ENCODE measurements at places on chromosomes 16 and 17.

- DNase-seq = no peak
Measured at GRCh38 chr17:7173687-7174602, 5.2 kb downstream of the ASGR1 start.

GRCh38 chr16:84532291-84532724 is 27.8 kb upstream of the MEAK7 start:
- no peak for DNase-seq

GRCh38 chr17:33023790-33024189 is 32.1 kb downstream of the SPACA3 start:
- DNase-seq = no peak

GRCh38 chr17:17342242-17342945 is 39.2 kb downstream of the NT5M start:
- DNase-seq = no peak

- DNase-seq = no peak
Measured at GRCh38 chr16:73046849-73047214, 1.1 kb downstream of the ZFHX3 start.

- DNase-seq = no peak
Measured at GRCh38 chr16:72198021-72198711, 26.2 kb upstream of the PMFBP1 start.

DNA sequence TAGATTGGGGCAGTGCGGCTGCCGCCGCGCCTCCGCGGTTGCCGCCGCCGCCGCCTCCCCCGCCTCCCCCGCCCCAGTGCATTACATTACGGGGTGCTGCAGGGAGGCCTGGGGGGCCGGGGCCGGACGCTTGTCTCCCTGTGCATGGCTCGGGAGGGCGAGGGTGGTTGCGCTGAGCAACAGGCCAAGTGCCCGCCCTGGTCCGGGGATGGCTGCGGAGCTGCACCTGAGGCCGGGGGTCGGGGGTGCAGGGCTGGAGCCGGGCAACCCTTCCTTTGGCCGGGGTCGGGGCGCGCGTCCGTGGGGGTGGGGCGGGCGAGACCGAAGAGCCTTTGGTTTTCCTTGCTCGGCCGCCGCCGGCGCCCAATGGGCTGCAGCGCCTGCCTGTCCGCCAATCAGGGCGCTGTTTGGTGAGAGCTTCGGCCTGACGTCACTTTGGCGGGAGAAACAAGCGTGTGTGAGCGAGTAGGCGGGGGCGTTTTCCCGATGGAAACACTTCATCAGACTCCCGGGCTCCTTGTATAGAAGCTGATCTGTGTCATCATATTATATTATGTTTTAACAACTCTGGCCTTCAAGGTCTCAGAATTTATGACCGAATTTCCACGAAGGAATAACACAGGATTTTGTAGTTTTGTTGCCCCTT is 941 bp upstream of the FBXL20 start:
- peak; percentile 74 for DNase-seq

DNA sequence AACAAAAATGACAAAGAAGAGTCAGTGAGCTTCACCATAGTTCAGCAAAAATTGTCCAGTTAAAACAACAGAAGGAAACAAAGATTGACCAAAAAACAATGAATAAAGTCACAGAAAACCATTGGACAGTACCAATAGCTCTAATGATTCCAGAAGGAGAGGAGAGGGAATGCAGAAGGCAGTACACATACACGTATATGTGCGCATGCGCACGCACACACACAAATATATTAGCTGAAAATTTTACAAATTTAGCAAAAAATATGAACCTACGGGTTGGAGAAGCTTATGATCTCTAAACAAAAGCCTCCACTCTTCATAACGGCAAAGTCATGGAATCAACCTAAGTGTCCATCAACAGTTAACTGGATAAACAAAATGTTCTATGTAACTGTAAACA is 120.3 kb upstream of the MON1B start:
- DNase-seq = no peak

DNA sequence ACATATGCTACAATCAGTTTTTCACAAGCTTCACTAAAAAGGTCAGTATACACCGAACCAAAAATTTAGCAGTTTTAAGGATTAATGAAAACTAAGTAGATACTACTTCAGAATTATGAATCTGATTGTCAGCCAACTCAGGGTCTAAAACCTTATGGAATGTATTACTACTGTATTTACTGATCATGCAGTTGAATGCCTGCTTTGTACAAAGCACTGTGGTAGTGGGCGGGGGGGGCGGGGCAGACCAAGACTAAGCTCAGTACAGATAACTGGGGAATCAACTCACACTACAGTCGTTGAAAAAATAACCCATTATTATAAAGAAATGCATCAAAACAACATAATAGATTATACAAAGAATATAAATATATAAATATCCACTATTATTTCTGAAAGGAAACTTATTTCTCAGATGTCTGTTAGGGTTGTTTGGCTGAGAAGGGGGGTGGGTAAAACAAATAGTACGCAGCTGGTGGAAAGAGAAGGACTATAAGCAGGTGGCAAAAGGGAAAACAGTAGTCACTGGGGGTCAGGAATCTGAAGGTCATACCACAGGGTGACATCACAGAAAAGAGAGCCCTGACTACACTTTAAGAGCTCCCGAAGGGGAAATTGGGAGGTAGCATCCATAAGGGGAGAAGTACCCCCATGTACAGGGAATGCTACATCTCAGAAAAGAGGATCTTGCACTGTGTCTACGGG is 109.4 kb upstream of the AXIN2 start:
- no peak for DNase-seq

- DNase-seq = no peak
Measured at GRCh38 chr17:69111794-69112193, 29.9 kb downstream of the ABCA6 start.

DNA sequence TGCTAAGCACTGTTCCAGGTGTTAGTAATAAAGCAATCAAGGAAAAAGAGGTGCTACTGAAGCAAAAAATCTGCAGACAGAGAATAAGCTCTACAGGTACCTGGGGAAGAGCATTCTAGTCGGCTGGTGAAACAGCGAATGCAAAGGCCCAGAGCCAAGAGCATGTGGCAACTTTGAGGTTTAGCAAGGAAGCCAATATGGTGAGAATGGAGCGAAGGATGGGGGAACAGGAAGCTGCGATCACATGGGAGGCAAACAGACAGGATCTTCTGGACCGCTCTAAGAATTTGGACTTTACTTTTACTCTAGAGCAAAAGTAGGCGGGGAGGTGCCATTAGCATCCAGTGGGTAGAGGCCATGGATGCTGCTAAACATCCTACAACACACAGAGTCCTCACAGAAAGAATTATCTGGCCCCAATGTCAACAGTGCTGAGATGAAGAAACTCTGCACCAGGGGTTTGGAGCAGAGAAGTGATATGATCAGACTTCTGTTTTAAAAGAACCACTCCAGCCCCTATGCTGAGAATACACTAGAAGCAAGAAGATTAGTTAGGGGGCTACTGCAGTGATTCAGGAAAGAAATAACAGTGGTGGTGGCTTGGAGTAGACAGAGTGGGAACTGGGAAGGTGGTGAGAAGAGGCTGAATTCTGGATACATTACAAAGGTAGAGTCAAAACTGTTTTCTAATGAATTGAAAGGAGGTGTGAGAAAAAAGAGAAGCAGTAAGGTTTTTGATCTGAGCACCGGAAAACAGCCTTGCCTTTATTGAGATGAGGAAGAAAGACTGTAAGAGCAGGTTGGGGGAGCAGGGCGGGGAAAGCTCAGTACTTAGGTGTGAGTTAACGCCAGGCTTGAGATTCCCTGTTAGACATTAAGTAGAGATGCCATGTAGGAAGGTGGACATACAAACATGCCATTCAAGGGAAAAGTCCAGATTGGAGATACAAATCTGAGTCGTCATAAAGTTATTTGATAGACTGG is 11.0 kb downstream of the EFTUD2 start:
- no peak for DNase-seq

DNA sequence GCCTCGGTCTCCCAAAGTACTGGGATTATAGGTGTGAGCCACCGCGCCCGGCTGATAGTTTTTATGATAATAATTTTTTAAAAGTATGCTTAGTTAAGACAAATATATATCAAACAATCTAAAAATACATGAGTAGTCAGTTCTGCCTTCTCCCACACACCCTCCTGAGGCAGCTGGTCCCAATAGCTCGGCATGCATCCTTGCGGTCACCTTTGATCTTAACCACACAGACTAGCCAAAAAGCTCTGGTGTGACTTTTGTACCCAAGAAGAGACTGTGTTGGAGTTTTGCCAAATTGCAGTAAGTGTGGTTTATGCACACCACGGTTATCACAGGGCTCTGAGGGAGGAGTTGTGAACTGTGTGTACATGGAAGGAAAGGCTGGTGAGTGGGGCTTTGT is 25.6 kb downstream of the ATP6V0A1 start:
- peak; percentile 36 for DNase-seq

DNA sequence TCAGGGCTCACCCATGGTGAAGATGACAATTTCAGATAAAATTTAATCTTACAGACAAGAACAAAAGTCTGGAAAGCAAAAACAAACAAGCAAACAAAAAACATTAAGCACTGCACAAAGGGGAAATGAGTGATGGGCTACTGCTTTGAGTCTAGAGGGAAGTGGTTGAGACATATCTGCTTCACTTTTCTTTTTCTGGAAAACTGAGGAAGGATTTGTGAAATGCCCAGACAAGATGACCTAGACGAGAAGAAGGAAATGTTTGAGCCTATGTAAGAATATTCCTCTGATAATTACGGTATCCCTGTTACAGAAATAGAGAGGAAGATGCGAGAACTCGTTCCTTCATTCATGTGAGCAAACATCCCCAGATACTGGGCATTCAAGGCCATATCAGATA is 11.5 kb upstream of the HYDIN start:
- no peak for DNase-seq

GRCh38 chr16:57680842-57681375 is 12.8 kb downstream of the ADGRG3 start:
- DNase-seq = no peak

DNA sequence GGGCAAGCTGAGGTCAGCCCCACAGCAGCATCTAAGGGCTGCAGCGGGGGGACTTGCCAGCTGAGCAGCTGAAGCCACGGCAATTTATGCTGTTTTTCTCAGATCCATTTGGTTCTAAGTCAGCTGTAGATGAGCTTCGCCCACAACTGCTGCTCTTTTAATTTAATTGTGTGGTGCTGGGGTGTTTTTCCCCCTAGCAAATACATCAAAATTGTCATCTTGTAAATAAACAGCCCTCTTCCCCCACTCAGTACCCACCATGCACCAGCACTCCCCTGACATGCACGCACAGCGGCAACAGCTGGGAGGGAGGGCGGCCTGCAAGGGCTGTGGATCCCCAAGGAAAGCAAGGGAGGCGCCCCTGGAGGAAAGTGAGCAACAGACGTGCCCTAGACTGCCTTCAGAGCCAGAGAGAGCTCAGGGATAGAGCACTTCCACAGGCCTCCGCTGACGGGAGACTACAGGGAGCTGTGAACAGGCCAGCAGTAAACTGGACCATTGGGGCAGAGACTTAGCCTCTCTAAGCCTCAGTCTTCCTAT is 149.5 kb downstream of the TMEM132E start:
- no peak for DNase-seq

GRCh38 chr17:21352221-21352980 is 23.8 kb upstream of the KCNJ12 start:
- no peak for DNase-seq

GRCh38 chr17:41725134-41725533 is 9.3 kb downstream of the HAP1 start:
- DNase-seq = no peak

- no peak for DNase-seq
Measured at GRCh38 chr17:10099051-10099571, 99.3 kb downstream of the GAS7 start.

DNA sequence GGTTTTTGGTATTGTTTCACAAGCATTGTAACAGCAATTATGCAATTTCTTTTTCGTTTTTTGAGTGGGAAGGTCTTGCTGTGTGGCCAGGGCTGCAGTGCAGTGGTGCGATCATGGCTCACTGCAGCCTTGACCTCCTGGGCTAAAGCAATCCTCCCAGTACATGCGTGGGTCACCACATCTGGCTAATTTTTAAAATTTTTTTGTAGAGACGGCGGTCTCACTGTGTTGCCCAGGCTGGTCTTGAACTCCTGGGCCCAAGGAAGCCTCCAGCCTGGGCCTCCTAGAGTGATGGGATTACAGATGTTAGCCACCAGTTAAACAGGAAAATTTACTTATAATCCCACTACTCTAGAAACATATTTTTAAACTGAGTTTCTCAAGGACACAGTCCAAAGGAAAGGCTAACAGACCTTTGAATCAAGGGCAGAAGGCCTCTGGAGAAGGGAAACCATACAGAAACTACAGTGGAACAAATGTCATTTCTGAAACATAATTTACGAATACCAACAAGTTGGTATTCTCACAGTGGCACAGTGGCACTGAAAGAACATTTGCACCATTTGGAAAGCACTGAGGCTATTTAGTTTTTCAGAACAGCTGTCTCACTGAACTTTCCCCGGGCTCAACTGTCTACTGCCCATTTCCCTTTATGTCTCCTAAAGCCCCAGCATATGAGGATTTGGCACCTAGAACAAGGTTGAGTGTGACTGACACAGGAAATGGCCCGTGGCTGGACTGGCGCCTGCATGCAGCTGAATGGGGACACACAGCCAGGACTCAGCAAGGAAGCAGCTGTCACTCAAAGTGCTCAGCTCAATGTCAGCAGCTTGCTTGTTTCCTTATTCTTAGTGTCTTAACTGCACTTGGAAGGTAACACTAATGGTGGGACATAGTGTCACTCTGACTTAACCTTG is 2.8 kb upstream of the PRKAR1A start:
- no peak for DNase-seq

DNA sequence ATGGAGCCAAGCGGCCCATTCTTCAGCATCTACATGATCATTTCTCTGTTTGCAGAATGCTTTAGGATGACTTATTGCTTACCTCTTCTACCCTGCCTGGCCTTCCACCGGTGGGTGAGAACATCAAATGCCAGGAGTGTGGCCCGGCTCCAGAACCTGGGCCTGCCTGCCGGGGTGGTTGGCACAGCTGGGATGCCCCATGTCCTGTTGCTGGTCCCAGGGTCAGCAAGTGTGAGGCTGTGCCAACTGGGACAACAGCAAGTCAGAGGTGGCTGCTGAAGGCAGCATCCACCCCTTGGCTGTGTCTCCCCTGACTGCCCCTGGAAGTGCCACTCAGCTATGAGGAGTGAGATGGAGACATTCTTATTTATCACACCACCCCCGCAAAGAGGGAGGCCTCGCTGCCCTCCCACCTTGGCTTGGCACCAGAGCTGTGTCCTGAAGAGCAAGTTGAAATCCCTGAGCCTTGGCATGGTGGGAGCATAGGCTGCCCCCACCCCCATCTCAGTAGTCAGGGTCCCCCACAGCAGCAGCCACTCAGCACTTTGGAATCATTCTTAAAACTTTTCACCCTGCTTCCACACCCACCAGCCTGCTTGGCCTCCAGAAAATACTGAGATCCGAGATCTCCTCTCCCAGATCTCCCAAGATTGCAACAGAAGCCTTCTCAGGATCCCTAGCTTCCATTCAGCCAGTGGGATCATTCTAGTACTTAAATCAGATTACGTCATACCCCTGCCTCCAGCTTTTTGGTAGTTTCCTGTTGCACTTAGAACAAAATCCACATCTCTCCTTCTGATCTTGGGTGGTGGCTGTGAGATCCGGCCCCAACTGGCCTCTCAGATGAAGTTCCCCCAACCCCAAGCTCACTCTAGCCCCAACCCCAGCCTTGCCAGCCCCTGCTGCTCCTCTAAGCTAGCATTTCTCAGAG is 127.5 kb downstream of the SOCS1 start:
- DNase-seq = no peak

All from activated T-cell treated with anti-CD3 and anti-CD28 coated beads for 4 hours (primary cell).